ENCODE measurements at places on chromosomes 12 and 14.

- DNase-seq = no peak
These were observed 135.3 kb downstream of the AEBP2 start for GRCh38 chr12:19574601-19575000.

GRCh38 chr12:128820723-128821432 lies 2.9 kb downstream of the SLC15A4 start:
- DNase-seq = no peak

- no peak for DNase-seq
These were observed 67.2 kb upstream of the DLK1 start for GRCh38 chr14:100659345-100660001.

DNA sequence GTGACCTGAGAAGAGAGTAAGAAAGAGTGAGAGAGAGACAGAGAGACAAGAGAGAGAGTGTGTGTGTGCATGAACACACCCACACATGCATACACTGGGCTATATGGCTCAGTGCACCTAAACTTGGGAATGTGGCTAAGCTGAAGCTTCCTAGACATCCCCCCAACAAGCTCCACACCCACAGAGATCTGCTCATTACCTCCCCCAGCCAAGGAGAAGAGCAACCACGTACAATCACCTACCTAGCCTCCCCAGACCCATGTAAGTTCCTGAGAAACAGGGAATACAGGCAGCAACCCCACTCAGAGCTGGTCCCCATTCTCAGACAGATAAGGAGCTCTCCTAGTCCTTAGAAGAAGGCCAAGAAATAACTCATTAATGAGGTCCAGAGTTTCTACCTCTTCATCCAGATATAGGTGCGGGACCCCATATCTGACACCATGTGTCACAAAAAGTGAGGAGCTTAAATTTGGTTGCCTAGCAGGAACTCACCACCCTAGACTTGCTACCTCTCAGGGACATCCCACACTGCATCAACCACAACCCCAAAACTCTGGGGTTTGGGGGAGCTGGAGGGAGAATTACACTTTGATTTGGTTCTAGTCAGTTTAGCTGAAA lies 9.9 kb downstream of the AJUBA start:
- DNase-seq = no peak

DNA sequence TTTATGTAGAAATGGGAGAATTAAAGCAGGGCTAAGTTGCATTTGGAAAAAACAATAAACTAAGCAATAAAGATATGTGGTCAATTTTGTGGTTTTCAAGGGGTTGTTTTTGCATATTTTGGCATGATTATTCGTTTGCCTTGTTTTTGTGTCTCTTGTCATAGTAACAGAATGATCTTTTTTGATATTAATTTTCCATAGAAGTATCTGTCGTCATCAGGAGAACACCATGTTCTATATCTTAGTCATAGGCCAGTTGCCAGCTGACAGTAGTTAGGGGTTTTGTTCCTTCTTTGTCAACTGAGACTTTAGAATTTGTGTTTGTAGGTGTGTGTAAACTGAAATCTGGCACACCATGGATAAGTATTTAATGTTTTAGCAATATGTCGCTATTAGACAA lies 1354.8 kb downstream of the LRFN5 start:
- DNase-seq = no peak

DNA sequence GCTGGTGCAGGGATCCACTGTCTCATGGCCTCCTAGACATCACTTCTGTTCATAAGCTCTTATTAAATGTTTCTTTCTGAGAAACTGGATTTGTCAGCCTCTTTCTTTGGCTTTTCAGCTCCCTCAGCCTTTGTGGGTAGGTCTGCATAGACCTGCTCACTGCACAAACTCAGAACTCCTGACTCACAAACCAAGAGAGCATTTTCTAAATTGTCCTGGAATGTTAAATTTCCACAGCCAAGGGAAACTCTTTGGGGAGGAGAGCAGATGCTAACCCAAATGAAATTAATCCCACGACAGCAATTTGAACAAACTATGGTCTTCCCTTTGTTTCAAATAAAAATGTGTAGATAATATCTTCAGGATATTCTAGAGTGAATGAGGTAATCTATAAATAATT lies 19.5 kb upstream of the CERS5 start:
- no peak for DNase-seq

DNA sequence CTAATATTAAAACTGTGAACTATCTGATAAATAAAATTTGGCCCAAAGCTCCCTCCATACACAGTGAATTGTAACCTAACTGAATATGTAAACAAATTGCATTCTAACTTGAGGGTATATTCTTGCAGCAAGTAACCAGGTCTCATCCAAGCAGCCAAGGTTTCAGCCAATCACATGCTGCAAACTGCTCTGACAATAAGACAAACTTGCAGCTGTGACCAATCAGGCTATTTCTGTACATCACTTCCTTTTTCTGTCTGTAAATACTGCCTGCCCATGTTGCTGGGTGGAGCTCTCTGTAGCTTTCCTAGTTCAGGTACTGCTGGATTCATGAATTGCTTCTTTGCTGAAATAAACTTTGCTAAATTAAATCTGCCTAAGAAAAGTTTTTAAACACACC lies 499.0 kb downstream of the GALC start:
- DNase-seq = no peak

DNA sequence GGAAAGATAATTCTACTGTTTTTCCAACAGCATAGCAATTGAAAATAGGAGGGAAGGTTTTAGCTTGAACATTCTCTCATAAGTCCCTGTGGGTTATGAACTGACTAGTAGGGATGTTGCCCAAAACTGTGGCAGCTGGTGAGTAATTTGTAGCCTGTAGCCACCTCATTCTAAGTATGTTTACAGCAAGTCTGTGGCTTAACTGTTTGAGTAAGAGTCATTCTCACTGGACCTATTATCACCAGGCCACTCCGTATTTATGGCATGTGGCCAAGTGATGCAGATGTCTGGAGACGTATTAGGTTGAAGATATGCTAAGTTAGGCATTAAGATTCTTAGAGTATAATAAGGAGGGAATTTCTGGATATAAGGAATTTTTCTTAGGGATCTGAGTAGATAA lies 458.3 kb downstream of the ETNK1 start:
- no peak for DNase-seq

GRCh38 chr14:105294142-105294597 lies 6.6 kb downstream of the BRF1 start:
- peak; percentile 12 for DNase-seq

- no peak for DNase-seq
These were observed 507.6 kb downstream of the PCNX1 start for GRCh38 chr14:71414631-71415403.

GRCh38 chr12:109494348-109494881 lies 17.0 kb downstream of the UBE3B start:
- no peak for DNase-seq

DNA sequence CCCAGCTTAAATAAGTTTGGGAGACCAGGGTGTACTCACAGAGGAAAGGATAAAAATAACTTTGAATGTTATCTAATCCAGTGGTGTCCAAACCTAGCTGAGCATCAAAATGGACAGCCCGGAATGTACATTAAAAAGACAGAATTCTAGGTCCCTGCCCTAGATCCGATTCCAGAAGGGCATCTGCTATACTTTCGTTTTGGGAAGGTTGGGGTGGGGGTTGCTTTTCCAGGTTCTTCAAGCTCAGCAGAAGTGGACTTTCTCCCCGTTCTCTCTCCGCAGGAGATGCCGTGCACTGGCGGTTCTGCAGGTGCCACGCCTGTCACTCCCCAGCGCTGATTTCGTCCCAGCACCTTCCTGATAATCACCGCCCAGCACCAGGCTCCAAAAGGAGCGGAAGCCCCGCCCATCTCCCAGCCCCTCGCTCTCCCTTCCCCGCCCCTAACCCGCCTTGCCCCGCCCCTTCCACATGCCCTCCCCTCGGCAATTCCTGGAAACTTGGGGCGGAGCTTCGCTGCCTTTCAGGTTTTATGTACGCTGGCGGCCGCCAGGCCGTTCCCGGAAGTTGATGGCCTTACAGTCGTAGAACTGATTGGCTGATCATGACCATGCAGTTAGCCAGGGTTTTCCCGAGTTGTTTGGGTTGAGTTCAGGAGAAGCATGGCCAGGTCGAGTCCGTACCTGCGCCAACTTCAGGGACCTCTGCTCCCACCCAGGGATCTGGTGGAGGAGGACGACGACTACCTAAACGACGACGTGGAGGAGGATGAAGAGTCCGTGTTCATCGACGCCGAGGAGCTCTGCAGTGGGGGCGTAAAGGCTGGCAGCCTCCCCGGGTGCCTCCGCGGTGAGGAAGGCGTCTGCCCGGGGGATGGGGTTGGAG lies at the start of gene HELB:
Gene HELB, plus strand, starts transcription at position 550 of the 883 bp plus-strand sequence. Its CDS starts 111 bp downstream, at position 661.
- DNase-seq = peak; percentile 99

DNA sequence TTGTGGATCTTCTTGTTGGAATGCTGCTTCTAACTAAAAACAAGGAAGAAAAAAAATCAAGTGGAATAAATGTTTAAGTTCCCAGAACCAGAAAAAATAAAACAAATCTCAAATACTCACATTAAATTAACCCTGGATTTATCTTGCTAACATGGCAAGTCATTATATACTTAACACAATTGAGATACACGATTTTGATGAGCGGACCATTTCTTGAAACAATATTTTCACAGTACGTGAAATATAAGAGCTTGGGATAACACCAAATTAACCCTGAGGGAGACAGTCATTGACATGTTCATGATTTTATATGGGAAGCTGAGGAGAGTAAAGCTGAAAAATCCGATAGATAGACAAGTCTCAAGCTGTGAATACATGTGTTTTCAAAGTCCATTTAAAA lies 128.6 kb downstream of the PTCSC3 start:
- no peak for DNase-seq

DNA sequence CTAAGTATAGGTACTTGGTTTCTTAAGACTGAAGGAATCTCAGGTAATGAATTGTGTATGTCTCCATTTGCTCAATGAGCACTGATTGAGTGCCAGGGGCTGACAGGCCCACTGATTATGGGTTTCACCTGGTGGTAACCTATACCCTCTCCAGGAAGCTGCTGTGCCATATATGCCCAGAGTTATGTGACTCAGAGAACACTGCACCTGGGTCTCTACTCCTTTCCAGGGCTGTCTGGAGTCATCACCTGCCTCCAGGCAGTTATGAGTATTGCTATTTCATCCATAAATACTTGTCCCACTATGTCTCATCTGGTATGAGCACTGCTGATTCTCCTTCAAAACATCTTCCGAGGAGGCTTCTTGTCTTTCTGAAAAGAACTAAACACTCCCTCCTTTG lies 692.9 kb downstream of the BCL11B start:
- no peak for DNase-seq

GRCh38 chr14:52863334-52863700 lies 71.9 kb upstream of the GNPNAT1 start:
- no peak for DNase-seq

DNA sequence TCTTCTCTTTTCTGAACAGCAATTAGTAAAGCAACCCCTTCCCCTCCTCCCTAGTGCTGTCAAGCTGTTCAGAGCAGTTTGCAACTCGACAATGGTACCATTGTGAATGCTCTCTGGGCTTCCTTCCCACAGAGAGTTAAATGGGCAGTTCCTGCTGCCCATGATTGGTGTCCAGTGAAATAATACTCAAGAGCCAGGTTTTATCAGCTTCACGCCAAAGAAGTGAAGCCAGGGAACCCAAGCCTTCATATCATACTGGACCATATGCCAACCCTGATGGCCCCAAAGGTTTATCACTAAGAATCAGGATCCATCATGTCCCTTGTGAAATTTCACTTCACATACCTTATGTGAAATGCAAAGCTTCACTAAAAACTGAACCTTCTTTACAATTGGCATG lies 24.7 kb downstream of the INSM2 start:
- DNase-seq = no peak

GRCh38 chr12:59040656-59041055 lies 120.4 kb upstream of the LRIG3 start:
- no peak for DNase-seq

GRCh38 chr14:53956427-53957201 lies at the start of gene BMP4:
Gene BMP4, minus strand, starts transcription at chr14:53956825. Its CDS starts 4,603 bp downstream, at chr14:53952222.
- DNase-seq = no peak

- DNase-seq = no peak
These were observed 48.3 kb upstream of the KCNMB4 start for GRCh38 chr12:70317781-70318180.
